ENCODE measurements at places on chromosomes 7 and 10.

- DNase-seq = no peak
Observed at GRCh38 chr7:17027143-17027788, 145.5 kb upstream of the AGR3 start.

DNA sequence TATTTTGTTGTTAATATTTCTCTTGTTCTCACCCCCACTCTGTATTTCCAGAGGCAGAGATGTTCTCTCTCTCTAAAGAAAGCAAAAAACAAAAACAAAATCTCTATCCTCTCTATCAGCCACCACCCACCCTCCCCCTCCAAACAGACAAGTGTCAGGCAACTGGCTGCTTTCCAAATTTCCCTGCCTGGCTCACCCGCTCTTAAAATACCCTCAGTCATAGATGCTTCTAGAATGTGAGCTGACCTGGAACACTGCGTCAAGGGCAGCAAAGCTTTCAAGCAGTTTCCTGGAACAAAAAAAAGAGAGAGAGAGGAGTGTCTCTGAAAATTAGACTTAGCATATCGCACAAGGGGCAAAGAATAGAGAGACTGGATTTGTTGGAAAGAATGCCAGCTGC is 341.0 kb upstream of the ZMIZ1 start:
- DNase-seq = no peak

GRCh38 chr7:88071994-88072714 is 138.1 kb downstream of the ADAM22 start:
- DNase-seq = no peak

- DNase-seq = no peak
Observed at GRCh38 chr7:91330866-91331265, 66.6 kb downstream of the FZD1 start.

GRCh38 chr10:14658331-14659127 is 116.2 kb downstream of the FAM107B start:
- no peak for DNase-seq

- no peak for DNase-seq
Observed at GRCh38 chr10:49834201-49834600, 72.1 kb upstream of the OGDHL start.

DNA sequence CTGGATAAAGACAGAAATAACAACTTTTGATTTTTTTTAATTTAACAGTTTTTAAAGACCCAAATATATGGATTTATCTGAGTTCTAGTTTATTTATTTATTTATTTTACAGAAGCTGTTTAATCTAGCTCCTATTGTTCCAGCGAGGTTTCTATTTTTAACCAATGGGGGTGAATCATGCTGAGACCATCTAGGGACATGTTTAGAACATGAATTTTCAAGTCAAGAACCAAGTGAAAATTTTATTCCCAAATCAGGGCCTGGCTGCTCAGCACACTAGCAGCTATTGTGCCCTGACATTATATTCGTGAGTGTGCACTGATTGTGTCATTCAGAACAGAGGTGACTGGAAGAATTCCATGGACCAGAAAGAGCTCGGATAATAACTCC is 24.6 kb upstream of the MPP7 start:
- no peak for DNase-seq

DNA sequence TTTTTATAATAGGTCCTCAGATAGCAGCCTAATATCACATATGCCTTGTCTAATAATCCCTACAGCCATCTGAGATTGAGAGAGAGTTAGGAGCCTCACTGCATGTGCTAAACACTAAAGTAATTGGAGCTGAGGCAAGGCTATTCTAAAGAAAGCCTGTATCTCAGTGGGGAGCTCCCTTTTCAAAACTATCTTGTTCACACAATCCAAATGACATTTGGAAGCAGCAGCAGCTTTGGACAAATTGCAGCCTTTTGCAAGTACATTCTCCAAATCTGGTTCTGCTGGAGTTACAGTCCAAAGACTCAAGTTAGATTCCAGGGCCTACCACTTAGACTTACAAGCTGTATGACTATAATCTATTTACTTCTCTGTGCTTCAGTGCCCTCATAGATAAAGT is 104.5 kb downstream of the MACC1 start:
- DNase-seq = no peak

All from neural crest cell (in vitro differentiated cells).